ENCODE measurements at places on chromosomes 7 and 10.

- no peak for DNase-seq
Measured at GRCh38 chr7:37999673-38000072, 79.2 kb downstream of the EPDR1 start.

GRCh38 chr7:27897001-27897400 lies 157.0 kb downstream of the TAX1BP1 start:
- peak; percentile 76 for DNase-seq

GRCh38 chr10:109962247-109962646 lies 38.9 kb upstream of the XPNPEP1 start:
- peak; percentile 6 for DNase-seq

- peak; percentile 79 for DNase-seq
Measured at GRCh38 chr7:155660059-155660757, 15.7 kb downstream of the RBM33 start.

DNA sequence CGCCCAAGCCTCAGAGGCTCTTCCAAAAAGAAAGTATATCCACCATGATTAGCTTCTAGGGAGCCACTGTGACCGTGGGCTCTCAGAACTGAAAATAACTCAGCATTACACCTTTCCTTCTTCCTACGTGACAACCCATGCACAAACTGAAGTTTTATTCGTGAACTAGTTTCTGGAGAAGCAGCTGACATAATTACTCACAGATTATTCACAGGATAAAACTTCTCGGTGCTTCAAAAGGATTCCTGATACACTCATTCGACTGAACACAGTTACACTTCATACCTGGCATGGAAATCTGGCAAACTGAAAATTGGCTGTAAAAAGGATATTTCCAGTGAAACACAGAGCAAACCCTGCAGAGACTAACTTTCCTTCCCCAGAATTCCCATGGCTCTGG lies 139.2 kb upstream of the PTER start:
- DNase-seq: no peak

- DNase-seq: peak; percentile 71
Measured at GRCh38 chr10:31083765-31084184, 52.1 kb upstream of the ZNF438 start.

GRCh38 chr7:33940503-33940902 lies 35.2 kb downstream of the BMPER start:
- no peak for DNase-seq

DNA sequence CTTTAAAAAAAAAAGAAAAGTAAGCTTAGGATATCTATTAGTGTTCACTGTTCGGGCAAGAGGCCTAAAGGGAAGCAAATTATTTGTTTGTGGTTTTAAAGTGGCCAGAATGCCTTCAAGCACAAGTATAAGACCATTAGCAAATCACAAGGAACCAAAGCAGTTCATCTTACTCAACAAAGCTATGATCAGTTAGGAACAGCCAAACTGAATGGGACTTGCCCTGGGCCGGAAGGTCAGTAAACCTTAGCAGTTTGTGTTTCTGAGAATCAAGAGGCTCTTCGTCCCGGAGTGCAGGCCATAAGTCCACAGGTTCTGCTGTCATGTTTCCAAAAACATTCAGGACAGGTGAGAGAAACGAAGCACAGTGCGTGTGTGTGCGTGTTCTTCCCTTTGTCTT lies 4.5 kb downstream of the FBXW4 start:
- DNase-seq: no peak

DNA sequence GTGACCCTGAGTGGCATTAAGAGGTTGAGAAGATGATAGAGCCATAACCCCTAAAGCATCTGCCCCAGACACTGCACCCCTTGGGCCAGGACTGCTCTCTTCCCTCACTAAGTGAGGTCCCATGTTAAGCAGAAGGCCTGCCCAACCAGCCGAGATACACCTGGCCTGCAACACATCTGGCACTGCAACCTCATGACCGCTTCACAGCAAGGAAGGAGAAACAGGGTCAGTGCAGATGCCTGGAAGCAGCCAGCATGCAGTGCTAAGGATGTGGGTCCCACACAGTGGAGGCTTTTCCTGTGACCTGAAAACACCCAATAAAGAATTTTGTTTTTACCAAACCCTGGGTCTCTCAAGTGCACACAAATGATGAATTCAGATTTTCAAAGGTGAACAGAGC lies 7.4 kb downstream of the NOD1 start:
- no peak for DNase-seq
